Activated CD8-positive, alpha-beta memory T cell treated with anti-CD3 and anti-CD28 coated beads for 24 hours (primary cell): ENCODE measurements at places on chromosomes 16 and 17.

DNA sequence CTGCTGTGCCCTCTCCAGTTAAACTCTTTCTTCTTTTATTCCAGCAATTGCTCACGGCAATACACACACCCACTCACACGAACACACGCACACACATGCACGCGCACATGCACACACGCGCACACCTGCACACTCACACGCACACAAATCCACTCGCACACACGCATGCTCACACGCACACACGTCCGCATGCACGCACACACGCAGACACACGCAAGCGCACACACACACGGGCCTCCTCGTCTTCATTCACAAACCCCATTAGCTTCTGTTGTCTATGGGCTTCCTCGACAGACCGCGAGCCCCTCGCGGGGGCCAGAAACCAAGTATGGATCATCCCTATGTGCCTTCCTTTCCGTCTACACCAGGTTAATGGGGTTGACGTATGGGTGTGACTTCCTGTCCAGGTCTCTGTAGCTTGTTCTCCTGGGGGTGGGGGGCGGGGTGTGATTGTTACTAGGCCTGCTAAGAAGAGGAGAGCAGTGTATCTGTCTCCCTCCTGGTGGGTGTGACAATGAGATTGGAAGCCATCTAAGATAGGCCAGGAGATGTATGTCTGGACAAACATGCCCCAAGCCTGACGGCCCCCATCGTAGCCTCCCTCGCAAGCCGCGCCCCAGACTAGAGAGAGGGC is 670 bp upstream of the CTF1 start:
- no peak for DNase-seq

DNA sequence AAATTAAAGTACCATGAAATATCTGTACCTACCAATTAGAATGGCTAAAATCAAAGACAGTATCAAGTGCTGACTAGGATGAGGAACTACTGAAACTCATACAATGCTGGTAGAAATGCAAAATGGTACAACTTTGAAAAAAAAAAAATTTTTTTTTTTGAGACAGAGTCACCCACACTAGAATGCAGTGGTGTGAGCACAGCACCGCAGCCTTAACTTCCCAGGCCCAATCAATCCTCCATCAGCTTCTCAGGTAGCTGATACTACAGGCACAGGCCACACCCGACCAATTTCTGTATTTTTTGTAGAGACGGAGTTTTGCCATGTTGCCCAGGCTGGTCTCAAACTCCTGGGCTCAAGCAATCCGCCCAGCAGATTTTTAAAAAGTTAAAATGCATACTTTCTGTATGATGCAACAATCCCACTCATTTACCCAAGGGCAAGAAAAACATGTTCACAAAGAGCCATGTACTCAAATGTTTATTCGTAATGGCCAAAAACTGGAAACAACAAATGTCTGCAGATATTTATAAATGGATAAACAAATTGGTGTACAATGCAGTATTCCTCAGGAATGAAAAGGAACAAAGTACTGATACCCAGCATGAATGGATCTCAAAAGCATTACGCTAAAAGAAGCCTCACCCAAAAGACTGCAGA is 8.7 kb downstream of the SMURF2 start:
- no peak for DNase-seq

GRCh38 chr16:79505344-79505743 is 95.2 kb downstream of the MAF start:
- no peak for DNase-seq

DNA sequence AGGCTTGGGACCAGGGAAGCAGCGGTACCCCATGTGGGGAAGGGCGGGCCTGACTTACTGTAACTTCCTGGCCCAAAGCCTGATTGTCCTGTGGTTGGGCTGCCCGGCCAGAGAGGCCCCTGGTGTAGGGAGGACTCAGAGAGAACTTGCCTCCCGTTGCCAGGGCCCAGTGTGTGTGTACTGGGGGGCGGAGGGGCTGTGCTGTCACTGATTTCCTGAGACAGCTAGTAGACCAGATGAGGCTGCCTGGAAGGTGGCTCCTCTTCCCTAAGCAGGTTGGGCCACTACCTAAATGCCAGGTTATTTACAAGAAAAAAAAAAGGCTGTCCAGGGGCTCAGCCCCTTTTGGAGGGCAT is 16.7 kb downstream of the SOCS3 start:
- DNase-seq, result peak; percentile 71

DNA sequence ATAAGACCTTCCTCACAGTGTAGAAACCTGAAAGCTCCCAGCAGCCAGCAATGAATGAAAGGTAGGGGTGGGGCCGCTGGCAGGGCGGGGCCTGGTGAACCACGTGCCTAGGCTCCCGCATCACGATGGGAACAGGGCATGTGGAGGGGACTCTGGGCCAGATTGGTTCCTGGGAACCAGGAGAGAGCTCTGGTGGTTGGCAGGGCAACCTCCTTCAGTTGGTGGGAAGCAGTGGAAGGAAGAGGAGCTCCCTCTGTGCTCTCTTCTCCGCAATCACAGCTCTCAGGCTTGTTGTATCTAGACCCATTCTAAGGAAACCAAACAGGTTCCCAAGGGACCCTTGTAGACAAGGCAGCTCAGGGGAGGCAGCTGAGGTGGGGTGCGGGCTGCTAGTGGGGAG is 10.5 kb downstream of the GGA2 start:
- DNase-seq, result no peak

- no peak for DNase-seq
Observed at GRCh38 chr16:89061590-89062380, 31.9 kb upstream of the ACSF3 start.

DNA sequence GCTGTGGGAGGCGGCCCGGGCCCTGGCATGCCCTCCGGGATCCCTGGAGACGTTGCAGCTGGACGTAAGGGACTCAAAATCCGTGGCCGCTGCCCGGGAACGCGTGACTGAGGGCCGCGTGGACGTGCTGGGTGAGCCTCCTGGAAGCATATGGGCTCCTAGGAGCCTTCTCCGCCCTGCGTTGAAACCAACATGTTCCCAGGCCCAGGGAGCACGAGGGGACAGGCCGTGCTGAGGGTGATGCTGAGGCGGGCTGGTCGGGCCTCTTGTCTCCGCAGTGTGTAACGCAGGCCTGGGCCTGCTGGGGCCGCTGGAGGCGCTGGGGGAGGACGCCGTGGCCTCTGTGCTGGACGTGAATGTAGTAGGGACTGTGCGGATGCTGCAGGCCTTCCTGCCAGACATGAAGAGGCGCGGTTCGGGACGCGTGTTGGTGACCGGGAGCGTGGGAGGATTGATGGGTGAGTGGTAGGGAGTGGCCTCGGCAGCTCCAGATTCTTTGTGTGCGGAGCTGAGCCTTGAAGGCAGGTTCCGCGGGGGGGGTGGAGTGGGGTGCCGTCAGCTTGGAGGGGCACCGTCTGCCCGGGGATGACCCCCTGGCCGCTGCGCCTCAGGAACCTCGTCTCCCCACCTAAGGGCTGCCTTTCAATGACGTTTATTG is 567 bp downstream of the HSD17B1 start:
- no peak for DNase-seq

GRCh38 chr16:63239065-63239570 is 1202.9 kb upstream of the CDH8 start:
- no peak for DNase-seq

GRCh38 chr16:26111900-26112299 is 420.1 kb downstream of the HS3ST4 start:
- DNase-seq, result no peak

- DNase-seq, result no peak
Observed at GRCh38 chr17:10771148-10771547, 32.8 kb downstream of the TMEM238L start.

- no peak for DNase-seq
Observed at GRCh38 chr16:50578137-50578536, 29.9 kb downstream of the NKD1 start.

DNA sequence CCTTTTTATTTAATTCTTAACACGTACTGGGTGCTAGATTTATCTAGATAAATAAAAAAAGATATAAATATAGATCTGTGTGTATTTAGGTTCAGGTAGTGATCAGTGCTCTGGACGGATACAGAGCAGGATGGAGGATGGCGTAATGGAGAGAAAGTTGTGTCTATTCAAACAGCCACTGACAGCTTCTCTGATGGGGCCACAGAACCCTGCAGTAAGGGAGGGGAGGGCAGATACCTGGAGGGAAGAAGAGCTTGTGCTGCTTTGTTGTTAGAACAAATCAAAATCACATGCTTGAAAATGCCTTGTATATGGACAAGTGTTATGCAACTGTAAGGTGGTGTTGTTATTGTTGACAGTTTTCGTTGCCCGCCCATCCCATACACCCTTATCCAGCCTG is 170.2 kb downstream of the UTP18 start:
- DNase-seq, result no peak

DNA sequence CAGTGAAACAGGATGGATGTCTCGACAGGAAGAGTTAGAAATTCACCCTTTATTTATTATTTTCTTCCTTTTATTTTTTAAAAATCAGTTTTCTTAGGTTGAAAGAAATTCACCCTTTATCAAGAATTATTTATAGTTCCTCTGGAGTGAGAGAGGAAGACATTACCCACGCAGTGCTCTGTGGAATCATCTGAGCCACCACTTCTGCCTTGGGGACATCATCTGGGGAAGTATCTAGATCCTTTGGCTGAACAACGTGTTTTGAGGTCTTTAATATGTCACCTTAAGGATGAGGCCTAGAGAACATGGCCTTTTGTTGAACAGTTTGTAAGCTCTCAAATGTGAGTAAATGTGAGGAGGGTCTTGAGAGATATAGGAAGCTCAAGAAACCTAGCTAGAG is 183.3 kb downstream of the UTP18 start:
- no peak for DNase-seq

GRCh38 chr16:85652431-85653221 is 36.1 kb downstream of the GINS2 start:
- no peak for DNase-seq

GRCh38 chr16:88630433-88630832 is 7.9 kb upstream of the IL17C start:
- DNase-seq, result no peak

DNA sequence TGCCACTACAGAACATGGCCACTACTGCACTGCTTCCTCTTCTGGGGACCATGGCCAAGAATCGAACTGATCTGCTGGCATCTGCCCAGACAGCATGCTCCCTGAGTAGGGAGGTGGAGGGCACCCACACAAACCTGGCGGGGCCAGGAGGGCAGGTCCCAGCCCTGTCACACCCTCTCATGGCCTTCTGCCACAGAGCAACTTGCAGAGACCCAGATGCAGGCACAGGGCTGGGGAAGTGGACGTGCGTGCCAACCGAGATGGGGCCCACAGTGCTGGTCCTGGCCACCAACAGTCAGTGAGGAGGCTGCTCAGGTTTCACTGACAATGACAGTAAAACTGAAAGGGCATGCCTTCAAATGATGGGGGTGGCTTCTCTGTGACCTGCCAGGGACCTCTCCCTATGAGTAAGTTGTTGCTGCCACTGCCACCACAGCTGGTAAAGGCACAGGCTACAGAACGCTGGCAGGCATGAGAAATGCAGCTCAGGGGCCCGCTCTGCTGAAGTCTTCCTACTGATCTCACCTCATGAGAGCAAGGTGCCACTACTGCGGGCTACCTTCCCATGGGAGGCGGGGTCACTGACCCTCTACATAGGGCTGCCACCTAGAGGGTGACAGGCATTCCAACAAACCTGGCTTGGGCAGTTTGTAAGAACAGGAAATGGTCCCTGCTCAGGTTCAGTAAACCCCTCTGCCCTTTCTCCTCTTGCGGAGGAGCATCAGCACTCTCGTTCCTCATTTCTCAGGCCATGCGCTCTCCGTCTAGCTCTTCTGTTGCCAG is 15.5 kb downstream of the HIC1 start:
- DNase-seq, result peak; percentile 81

DNA sequence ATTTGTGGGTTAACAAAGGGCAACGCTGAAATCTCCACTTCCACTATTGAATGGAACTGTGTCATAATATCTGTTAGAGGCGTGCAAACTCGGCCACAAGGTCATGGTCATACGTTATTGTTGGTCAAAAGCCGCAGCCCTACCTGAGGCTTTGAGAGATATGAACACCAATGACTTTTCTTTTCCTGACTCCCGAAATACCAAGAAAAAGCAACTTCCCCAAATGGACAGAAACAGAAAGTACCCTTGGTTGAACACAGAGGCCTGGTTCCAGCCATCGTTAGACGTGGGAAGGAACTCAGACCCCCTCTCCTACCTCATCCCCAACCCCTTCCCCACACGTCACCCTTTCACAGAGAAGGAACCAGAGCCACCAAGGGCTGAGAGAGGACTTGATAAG is 1.4 kb upstream of the PIK3R5 start:
- no peak for DNase-seq
